A673 (cell line): ENCODE measurements at places on chromosomes 1 and 21.

DNA sequence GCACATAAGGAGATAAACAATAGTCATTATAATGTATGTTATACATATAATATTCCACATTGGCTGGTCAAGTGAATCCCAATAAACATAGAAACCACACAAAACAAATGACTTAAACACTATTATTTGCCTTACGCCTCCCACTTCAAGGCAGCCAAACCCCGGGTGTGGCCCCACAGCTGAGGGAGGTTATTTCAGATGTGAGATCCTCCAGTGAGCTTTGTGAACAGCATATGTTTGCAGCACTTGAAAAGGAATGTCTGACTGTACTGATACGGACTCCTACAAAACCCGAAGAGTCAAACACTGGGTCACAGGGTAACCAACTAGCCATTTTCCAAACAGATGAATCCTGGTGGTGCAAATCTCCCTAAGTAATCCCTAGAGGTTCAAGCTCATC is 27.1 kb upstream of the DISP1 start:
- DNase-seq = no peak

GRCh38 chr1:10449751-10450150 is at the start of gene CORT:
TSS of gene CORT (plus strand) at chr1:10450031. CDS start at chr1:10450224, 193 bp downstream.
- DNase-seq = no peak

DNA sequence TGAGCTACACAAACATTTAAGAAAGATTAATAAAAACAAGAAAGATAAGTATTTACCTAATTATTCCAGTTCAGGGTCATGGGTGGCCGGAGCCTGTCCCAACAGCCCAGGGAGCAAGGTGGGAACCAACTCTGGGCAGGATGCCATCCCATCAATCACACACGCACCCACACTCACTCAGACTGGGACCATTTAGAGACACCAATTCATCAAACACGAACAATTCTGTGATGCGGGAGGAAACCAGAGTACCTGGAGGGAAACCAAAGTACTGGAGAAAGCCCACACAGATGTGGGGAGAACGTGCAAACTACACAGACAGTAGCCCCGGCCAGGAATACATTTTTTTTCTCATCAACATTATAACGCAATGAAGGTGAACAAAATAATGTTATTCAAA is 16.2 kb downstream of the WASF2 start:
- no peak for DNase-seq

- peak; percentile 74 for DNase-seq
These were observed 473.5 kb downstream of the PTPRU start for GRCh38 chr1:29709704-29710280.

DNA sequence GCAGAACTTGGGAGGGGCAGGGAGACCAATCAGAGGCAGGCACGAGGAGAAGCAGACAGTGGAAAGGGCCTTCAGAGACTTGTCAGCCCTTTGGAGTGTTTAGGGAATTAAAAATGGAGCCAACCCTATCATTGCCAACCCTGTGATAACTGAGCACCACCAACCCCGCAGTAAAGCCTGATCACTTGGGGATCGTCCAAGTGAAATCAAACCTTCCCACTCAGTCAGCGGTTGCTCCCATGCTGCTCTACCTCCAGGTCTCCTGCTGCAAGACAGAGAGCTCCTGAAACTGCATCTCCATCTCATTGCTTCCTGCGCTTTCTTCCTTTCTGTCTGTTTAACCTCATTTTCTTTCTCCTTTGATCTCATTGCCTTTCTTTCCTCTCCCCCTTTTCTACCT is 4.8 kb upstream of the ACKR1 start:
- DNase-seq = no peak

DNA sequence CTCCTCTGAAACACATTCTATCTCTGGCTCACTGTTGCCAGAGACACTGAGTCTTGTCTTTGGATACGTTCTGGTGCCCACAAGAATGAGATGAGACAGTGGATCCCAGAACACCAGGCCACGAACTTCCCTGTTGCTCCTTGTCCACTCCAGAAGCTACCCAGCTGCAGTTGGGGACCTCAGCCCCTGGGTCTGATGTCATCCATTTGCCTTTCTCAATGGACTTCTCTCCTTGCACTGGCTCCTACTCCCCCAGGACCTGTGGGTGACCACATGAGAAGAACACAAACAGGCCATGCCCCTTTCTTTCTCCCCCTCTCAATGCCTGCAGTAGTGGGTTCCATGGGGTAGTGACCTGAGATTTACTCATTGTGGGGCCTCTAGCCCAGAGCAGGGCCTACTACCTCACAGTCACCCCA is 5.9 kb downstream of the NBPF1 start:
- DNase-seq = no peak

- peak; percentile 23 for DNase-seq
These were observed 90.1 kb upstream of the IRF2BP2 start for GRCh38 chr1:234699795-234700665.

GRCh38 chr21:42681296-42682206 is 28.1 kb downstream of the PDE9A start:
- DNase-seq = no peak

GRCh38 chr1:221801773-221802516 is 60.1 kb upstream of the DUSP10 start:
- DNase-seq = no peak

GRCh38 chr1:178931858-178932551 is 61.1 kb upstream of the ANGPTL1 start:
- DNase-seq = peak; percentile 60

DNA sequence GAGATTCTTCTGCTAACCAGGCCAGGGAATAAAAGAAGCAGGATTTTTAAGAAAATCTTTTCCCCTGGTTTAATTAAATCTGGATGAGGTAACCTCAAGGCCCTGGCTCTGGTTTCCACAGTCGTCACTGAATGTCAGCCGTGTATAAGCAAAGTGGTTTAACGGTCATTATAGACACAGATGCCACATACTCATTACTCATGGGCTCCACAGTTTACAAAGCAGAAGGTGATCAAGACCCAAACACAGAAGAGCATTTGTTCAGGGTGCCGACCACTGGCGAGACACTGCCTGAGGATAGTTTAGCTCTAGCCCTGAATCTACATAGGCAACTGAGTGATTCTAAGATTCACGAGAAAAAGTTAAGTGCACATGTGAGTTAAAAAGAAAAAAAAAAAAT is 27.8 kb upstream of the RAP1GAP start:
- no peak for DNase-seq

DNA sequence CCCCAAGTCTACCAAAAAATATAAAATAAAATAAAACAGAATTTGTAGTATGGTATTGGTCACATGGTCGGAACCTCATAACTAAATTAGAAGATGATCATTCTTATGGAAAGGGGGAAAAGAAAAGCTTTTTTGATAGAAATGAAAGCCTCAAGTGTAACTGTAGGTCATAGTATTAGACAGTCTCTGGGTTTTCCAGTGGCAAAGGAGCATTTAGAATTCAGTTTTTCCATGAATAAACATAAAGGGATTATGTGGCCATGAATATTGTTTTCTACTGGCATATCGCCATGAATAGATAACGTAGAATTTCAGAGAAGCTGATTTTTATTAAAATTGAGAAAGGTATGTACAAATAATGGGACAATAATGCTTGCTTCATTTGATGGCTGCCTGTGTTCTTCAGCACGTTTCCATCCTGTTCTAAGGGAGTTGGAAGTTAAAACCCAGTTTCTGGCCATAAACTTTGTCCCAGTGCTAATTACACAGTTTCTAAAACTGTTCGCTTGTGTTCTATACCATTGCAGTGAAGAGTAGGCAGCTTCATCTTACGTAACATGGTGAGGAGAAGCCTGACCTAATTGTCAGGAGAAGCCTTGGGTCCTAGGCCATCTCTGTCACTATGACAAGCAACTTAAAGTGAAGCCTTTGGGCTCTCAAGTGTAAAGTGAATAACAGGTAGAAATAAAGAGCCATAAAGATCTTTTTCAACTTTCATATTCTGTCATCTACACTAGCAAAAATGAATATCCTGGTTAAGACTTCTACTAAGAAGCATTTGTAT is 70.5 kb upstream of the PGD start:
- peak; percentile 6 for DNase-seq

DNA sequence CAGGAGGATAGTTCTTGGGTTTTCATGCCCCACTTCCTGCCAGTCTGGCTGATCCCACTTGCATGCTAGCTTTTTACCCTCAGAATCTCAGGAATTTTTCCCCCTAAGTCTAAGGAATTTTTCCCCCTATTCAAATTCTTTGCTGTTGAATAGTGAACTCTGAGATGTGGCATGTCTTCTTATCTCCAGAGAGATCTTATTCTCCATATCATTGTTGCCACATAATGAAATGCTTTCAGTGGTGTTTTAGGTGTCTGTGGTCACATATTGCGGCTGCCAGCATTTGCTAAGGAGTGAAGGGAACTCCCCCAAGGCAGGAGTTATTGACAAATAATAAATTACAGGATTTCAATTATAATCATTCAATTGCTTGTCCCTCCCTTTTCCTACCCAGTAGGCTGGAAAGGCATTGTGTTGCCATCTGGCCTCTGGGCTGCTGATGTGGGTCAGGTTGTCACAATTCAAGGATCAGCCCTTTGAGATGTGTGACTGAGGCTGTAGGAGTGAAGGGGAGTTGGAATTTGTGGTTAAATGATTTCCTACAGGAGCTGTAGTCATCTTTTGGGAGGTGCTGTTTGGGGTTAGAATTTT is 3.9 kb upstream of the FLG start:
- no peak for DNase-seq

GRCh38 chr1:27643600-27644368 is 8.8 kb upstream of the FGR start:
- DNase-seq = peak; percentile 73

GRCh38 chr21:45920824-45921600 is 60.6 kb upstream of the COL6A1 start:
- DNase-seq = no peak

GRCh38 chr1:60388092-60388987 is 314.8 kb upstream of the C1orf87 start:
- peak; percentile 41 for DNase-seq

DNA sequence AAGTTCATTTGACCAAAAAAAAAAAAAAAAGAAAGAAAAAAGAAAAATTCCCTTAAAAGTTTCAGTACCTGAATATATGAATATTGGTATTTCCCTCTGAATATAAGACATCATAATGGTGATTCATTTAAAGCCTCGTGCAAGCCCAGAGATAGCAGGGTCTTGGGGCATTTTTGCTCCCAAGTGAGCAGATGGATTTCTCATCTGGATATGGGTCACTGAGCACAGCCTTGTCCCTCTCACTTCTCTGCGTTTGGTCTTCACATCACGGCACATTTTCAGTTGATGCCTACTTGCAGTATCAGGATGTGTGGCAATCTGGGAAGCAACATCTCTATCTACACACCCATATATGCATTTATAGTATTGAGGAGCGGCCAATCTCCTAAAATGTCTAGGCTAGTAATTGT is 12.7 kb downstream of the CD58 start:
- DNase-seq = no peak

GRCh38 chr1:200228081-200228480 is 181.8 kb downstream of the ZNF281 start:
- no peak for DNase-seq

DNA sequence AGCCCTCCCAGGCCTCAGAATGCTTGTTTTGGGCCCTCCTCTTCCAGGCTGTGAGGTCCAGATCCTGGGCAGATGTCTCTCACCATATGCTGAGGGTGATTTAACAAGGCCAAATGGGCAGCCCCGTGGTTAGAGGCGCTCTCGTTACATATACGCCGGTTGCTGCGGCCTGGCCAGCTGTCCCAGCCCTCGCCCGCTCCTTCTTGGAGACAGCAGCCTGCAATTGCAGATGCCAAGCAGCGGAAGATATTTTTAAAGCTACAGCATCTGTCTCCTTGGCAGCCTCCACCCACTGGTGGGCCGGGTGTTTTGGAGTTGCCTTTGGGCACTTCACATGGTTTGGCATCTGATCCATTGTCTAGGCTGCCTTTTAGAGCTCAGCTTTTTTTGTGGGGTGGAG is 178.8 kb upstream of the NFIA start:
- DNase-seq = peak; percentile 33

DNA sequence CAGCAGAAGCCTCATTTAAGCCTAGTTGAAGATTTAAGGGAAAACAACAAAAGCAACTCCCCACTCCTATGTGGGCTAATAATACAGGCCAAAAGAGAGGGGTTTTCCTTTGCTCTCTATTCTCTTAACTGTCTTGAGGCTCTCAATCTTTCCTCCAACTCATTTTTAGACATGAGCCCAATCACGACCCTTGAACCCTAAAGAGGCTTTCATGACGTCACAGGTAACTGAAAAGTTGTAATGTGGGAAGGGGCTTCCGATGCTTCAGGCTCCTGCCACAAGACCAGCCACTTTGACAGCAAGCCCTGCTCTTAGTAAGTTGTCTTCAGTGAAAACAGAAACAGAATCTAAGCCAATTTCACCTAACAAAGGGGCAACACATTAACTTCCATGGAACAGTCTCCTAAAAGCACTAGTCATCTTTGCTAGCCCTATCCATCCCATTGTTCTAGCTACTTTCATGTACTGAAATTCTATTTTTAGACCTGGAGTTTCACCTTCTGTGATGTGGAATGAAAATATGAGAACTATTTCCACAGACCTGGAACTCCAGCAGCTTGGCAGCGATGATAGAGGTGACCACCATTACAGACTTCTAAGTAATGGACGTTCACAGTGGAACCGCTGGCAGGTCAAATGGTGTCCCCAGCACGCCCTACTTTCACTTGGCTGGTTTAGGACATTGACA is 36.3 kb downstream of the GPR161 start:
- no peak for DNase-seq

DNA sequence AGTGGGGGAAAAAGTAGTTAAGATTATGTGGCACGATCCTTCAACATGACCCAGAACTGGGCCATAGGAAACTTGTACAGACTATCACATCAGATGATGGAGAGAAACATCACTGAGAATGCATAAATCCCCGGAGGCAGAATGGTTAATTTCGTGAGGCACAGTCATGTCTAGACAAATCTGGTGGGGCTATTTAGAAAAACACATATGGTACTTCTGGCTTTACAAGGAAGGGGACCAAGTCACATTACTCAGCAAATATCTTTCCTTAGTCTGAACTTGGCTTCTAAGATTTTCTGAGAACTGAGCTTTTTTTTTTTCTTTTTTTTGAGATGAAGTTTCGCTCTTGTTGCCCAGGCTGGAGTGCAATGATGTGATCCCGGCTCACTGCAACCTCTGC is 9.2 kb upstream of the UQCRHL start:
- no peak for DNase-seq

DNA sequence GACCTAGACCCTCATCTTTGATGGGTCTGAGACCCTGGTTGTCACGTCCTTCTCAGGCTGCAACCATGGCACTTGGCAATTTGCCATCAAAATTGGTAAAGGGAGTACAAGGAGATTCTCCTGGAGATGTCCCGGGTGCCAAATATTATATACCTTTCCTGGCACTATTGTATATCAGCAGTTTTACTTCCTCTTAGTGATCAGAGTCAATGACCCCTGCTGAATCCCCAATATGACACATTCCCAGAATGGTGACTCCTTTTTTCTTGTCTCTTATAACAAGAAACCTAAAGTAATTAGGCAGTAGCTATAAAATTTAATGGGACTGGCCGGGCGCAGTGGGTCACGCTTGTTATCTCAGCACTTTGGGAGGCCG is 39.6 kb upstream of the CDC42BPA start:
- no peak for DNase-seq

- no peak for DNase-seq
These were observed 121.2 kb downstream of the TRABD2B start for GRCh38 chr1:47875831-47876586.

GRCh38 chr1:192703283-192704206 is 67.6 kb downstream of the RGS13 start:
- no peak for DNase-seq

GRCh38 chr1:24172598-24172997 is 14.5 kb downstream of the IFNLR1 start:
- DNase-seq = no peak

GRCh38 chr1:24481101-24481500 is 21.5 kb upstream of the RCAN3 start:
- peak; percentile 31 for DNase-seq
